Activated CD4-positive, alpha-beta T cell treated with anti-CD3 and anti-CD28 coated beads, Interleukin-2, amount 50 U/mL, for 48 hours (primary cell): ENCODE measurements at places on chromosomes 6 and 20.

- DNase-seq = no peak
Observed at GRCh38 chr20:2004171-2004570, 10.3 kb upstream of the PDYN start.

DNA sequence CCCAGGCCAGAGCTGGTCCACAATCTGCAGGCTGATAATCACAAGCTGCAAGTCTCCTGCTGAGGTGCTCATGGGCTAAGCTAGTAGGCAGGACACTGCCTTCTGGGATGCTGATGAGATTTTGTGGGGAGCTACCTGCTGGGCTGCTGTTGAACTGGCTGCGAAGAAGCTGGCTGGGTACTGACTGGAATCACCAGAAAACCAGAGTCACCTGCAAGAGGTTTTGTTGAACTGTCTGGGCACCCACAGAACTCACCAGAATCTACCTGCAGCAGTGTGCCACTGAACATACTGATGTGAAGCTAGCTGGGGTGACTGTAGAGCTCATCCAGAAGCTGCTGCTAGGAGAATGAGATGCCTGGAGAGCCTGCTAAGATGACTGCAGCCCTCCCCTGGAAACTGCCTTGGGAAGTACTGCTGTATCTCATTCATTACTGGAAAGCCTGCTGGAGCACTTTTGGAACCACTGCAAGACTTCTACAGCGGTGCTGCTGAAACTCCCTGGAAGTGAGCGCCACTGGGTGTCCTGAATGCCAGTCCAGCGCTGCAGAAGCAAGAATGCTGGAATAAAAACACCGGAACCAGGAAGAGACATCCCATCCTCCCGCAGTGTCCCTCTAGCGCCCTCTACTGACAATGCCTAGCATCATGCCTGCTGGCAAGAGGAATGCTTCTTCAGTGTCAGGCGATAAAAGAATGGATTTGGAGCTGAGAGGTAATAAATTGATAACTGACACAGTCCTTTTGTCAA, 64.9 kb upstream of the ARHGAP18 start:
- peak; percentile 67 for DNase-seq

DNA sequence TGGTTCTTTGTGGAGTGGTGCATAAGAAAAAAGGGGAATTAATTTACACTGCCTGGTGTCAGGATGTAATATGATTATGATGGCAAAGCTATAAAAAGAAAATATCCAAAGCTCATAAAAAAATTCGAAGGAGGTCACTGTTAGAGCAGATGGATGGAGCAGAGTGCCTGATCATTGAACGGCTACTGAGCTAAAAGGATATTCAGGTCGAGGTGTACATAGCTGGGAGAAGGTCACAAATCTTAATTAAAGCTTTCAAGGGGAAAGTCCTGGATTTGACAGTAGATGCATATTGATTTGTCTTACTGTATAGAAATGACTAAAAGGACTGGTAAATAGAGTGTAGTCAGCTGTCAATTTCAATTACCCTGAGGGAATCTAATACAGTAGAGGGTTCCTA, 84.4 kb downstream of the PKIB start:
- no peak for DNase-seq

- no peak for DNase-seq
Observed at GRCh38 chr6:39558591-39559190, 166.5 kb downstream of the KIF6 start.

DNA sequence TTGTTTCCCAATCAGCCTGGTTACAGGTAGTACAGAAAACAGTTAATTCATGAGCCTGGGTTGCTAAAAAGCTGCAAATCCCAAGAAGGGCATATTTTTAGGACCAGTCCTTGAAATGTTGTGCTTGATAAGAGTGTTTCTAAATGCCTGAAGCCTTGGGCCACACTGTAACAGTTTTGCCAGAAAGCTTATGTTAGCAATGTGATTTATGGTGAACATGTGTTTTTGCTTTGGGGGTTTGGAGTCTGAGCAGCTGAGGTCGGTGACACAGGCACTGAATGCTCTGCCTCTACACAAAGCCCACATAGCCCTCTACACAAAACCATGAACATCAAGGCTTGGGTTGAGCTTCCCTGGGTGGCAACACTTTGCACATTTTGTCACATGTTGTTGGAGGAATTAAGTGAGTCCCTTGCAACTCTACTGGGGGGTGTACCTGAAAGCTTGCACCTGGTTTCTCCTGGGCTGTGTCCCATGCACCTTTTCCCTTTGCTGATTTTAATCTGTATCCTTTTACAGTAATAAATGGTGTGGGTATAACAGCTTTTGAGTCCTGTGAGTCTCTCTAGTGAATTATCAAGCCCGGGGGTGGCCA, 22.2 kb downstream of the AHI1 start:
- DNase-seq = no peak

DNA sequence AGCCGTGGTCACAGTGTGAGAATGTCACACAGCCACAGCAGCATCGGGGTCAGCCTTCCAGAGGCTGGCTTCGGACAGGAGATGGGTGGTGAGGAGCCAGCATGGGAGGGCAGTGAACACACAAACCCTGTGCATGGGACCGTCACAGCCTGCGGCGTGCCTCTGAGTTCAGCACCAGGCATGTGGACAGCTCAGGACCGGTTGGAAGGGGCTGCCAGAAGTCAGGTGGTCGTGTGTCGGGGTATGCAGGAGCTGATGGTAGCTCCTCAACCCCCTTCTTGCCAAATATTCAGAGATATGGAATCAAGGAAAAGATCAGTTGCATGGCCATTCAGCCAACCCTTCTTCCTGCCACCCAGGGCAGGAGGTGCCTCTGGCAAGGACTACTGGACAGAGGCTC, 28.2 kb downstream of the MYT1 start:
- DNase-seq = no peak

DNA sequence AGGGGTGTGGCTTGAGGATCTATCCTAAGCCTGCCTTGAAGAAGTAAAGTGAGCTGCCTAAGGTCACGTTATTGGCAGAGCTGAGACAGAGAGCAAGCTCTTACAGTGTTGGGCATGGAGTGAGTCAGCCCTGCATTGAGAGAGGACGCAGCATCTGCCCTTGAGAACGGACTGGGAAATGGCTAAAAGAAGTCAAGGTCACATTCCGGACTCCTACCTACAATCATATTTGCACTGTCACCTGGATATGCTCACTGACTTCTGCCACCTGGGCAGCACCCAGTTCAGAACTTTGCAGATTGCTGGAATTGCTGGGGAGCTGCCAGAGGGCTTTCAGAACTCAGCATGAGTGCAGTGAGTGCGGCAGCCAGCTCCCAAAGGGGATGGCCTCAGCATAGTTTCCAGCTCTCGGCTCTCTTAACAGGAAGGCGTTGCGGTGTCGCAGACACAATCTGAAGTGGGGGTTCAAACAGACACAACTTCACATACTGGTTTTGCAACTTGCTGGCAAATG, 199.3 kb upstream of the SGK1 start:
- DNase-seq = no peak

DNA sequence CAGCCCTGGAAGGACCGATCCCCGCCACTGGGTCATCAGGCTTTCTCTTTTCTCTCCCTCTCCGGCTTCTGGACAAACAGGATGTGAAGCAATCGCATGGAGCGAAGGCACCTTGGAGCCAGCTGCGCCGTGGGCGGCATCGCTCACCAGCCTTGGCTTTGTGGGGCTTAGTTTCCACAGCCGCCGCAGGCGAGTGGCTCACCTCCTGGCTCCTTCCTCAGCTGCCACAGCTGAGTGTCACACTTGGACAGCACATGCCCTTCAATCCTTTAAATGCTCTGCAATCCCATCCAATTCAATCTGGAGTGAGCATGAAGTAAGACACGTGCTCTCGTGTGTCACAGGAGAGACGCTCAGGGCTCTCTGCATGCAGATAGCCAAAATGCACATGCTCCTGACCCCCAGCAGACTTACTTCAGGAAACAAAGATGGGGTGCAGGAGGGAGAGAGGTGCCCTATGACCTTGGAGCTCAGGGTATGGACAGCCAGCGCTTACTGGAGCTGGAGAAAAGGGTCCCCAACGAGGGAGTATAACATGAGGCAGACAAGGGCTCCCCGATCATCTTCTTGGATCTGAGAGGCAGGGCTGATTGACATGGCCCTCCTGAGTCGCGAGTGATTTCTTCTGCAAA, 70.9 kb downstream of the BMP7 start:
- DNase-seq = no peak

GRCh38 chr6:24257282-24257681, 100.6 kb downstream of the DCDC2 start:
- DNase-seq = no peak

DNA sequence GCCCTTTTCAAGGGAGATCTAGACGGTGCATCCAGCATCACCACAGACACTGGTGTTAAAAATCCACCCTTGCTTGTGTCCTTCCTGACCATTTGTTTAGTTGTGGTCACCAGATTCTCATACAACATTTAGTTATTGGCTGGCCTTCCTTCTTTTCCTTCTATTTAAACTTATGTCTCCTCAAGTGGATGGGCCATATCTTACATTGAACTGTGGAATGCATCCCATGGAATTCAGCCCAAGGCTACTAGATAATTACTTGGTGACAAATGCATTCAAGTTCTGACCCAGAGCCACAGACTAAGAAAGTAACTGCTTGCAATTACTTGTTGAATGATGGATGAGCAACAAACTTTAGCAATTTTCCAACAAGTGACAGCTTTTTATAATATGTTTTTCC, 198.9 kb upstream of the SSTR4 start:
- DNase-seq = no peak

DNA sequence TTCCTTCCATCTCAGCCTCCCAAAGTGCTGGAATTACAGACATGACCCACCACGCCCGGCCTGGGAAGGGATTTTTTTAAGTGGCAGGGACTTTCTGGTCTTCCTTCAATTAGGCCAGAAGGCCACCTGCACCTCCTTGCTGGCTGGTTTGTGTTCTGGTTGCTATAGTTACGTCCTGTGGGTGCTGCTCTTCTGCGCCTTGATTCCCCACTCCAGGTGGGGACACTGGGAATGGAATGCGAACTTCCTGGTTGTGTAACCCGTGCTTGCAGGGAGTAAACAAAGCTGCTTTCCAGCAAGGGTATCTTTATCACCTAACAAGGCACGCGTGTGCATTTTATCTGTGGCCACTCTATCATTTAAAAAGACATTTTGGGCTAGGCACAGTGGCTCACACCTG, 117.7 kb downstream of the PLEKHG1 start:
- DNase-seq = no peak

DNA sequence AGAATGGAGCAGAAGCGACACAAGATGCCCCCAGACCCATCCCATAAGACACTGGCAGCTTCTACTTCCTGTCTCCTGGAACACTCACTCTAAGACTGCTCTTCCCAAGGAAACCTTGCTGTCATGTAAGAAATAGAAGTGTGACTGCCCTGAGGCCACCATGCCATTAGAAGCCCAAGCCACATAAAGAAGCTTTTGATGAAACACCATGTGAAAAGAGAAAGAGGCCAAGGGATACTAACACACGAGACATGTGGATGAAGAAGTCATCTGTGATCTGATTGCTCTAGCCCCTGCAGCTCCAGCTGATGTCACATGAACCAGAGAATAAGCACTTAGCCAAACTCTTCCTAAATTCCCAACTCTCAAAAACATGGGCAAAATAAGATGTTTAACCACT, 117.9 kb upstream of the PCSK2 start:
- no peak for DNase-seq

GRCh38 chr6:114764866-114765265, 422.0 kb upstream of the HS3ST5 start:
- no peak for DNase-seq

GRCh38 chr6:118580585-118581419, 32.7 kb downstream of the PLN start:
- no peak for DNase-seq
